ENCODE measurements at places on chromosomes 16 and 17.

GRCh38 chr16:70777496-70777895 lies 23.5 kb downstream of the VAC14 start:
- no peak for DNase-seq

DNA sequence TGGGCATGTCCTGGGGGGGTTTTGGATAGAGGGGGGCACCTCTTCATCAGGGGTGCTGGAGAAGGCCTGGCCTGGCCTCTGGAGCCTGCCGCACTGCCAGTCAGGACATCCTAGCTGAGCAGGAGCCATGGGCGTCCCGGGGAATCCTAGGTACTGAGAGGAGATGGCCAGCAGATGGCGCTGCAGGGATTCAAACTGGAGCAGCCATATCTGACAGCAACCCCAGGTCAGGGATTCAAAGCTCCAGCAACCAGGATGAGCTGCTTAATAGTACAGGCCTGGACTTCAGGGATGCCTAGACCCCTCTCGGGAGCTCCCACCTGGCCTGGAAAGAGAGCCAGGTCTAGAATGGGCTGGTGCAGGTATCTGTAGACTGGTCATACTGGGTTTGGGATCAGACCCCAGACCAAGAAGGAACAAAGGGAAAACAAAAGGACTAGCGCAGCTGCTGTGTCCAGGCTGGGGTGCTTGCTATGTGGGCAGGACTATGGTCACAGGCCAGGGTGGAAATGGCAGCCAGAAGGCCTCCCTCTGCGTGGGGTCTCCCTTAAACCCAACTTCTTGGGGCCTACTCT lies 306.9 kb upstream of the RBFOX1 start:
- peak; percentile 84 for DNase-seq

DNA sequence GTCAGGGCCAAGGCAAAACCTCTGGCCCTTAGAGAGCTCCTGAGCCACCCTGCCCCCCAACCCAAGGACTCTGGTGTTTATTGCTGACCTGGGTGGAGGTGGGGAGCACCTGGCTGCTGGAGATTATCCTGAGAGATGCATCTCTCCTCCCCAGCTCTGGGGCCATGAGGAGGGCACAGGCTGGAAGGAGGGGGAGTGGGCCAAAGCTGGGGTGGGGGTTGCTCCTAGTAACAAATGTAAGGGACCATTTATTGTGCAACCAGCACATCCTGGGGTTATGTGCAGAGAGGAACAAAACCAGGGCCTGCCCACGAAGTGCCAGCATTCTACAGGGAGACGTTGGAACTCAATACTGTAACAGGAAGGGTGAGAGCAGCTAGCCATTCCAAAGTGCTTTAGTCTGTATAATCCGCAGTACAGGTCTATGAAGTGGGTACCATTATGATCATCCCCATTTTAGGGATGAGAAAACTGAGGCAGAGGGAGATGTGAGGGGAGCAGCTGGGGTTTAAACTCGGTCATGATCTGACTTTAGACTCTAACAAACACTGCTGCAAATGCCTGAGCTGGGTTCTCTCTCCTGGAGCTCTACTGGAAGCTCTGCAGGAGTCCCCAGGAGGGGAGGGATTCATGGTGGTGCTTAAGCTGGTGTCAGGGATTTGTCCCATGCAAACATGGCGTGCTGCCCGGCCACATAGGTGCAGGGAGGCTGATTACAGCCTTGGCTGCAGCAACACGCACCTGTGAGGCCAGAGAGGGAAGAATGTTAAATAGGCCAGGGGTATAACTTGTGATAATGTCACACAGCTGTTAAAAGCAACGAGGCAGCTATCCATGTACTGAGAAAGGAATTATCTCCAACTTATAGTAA lies 1.4 kb upstream of the RHBDF2 start:
- peak; percentile 72 for DNase-seq

DNA sequence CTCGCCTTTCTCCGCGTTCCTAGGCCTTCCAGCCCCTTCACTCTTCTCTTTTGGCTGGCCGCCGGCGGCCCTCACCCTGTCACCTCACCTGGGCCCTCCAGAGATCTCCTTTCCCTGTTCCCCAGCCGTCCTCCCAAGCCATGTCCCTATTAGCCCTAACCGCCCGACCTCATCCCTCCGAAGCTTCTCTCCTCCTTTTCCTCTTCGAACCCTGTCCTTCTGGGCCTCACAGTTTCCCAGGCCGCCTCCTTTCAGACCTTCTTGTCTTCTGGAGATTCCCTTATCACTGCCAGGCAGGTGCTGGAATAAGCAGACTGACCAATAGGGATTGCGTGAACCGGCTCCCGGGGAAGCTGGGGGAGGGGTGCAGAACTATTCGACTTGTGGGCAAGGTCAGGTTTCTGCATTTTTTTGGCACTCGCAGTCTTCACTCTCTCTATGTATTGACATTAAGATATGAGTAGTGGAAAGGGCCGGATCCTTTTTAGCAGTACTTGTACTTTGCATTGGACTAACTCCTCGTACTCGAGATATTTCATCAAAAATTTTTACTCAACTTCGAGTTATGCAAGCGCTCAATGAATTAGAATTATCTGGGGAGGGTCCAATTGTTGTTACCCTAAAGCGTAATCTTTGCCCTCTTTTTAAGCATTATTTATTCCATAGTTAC lies 690 bp downstream of the RHOT1 start:
- peak; percentile 35 for DNase-seq

- DNase-seq: no peak
These were observed 1067.9 kb upstream of the EEF2KMT start for GRCh38 chr16:6165330-6165979.

GRCh38 chr17:79498854-79499253 lies 112.0 kb downstream of the RBFOX3 start:
- no peak for DNase-seq

GRCh38 chr16:67082891-67083290 lies 26.9 kb upstream of the PHAF1 start:
- no peak for DNase-seq

DNA sequence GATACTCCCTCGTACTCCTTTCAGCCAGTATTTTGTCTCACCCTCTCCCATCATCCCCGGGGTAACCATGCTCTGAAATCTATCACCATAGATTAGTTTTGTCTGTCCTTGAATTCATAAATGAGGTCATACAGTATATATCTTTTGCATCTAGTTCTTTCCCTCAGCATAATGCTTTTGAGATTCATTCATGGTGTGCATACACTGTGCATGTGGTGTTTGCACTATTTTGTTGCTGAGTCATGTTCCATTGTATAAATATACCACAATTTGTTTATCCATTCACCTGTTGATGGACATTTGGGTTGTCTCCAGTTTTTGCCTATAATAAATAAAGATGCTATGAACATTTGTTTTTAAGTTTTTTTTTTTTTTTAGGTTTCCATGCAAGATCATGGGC lies 34.2 kb upstream of the NLRP1 start:
- no peak for DNase-seq

GRCh38 chr16:69523566-69524305 lies 42.0 kb upstream of the NFAT5 start:
- no peak for DNase-seq

DNA sequence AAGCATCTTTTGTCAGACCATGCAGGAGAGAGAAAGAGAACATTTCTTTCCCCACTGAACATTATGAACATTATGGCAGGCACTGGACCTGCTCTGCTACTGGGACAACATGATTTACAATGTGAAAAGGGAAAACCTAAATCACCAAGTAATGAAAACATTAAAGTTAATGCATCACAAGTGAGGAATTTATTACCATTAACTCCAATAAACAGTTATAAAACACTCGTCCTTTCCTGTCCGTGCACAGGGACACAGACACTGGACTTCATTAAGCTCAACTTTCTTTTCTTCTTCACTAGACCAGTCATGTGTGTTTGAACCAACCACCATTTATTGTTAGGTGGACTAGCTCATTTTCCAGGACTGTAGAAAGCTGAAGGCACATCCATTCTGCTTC lies 95.4 kb downstream of the SNX11 start:
- no peak for DNase-seq

GRCh38 chr16:678858-679813 lies 1.1 kb upstream of the STUB1 start:
- peak; percentile 70 for DNase-seq

- DNase-seq: peak; percentile 86
These were observed 106.7 kb downstream of the CMIP start for GRCh38 chr16:81551151-81551808.

DNA sequence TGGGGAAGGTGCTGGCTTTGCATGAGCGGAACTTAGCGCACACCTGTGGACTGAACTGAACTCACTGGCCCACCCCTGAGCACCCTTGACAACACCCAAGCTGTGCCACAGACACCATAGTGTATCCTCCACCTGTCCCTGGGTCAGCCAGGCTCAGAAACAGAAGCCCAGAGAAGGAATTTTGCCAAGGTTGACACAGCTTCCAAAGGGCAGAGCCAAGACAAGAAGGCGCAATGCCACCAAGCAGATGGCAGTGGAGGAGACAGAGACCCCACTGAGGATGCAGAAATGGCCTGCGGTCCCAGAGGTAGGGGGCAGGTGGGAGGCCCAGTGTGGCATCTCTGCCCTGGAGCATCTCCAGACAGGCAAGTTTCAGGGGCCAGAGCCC lies 169.0 kb downstream of the ENGASE start:
- DNase-seq: no peak

- no peak for DNase-seq
These were observed 65.8 kb upstream of the ENDOV start for GRCh38 chr17:80349151-80349651.
